ENCODE measurements at places on chromosomes 5 and 9.
A peak's percentile ranks its signal among the peaks of the same experiment; 100 is the strongest.

DNA sequence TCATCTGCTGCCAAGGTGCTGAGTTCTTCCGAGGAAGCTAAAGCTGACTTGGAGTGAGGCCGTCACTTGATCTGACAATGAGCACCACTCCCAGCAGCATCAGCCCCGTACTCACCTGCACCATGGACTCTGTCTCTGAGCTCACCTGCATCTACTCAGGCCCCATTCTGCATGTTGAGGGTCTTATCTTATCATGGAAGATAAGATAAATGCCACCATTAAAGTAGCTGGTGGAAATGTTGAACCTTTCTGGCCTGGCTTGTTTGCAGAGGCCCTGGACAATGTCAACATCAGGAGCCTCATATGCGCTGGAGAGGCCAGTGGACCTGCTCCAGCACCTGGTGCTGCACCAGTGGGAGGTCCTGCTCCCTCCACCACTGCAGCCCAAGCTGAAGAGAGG, 35.0 kb upstream of the HMGCS1 start:
- DNase-seq = no peak

- DNase-seq = no peak
Measured at GRCh38 chr5:174719793-174720611, 4.4 kb upstream of the MSX2 start.

DNA sequence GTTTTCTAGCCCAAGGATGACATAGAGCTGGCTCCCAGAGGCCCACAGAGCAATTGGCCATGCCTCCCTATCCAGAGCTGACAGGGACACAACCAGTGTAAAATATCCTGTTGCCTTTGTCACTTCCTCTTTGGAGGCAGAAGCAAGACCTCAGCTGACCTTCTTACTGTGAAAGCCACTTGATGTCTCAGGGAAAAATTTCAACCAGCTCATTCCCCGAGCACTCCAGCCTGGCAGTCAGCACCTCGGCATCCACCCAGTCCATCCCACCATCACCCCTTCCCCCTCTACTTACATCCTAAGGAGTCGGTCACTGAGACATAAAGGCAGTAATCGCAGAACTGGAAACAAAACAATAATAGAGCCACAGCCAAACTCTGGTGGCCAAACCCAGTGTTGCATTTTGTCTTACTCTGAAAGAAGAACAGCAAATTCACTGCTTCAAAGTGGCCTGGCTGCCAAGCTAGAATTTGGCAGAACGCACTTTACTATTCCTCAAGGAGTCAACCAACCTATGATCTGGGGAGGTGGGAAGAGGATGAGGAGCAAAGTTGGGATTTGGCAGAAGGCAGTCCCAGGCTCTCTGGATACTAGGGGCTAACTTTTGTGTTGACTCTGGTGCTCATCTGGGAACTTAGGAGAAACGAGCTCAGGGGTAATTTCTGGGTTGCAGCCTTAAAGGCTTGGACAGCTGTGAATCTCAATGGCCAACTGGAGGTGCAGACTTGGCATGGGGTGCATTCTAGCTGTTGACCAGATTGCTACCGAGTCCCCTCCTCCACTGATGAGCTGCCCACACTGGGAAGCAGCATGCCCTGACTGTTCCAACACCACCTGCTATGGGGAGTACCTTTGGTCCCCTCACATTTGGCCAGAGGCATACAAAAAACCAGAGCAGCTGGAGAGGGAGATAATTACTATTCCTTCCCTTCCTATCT, 13.6 kb downstream of the NIPAL4 start:
- no peak for DNase-seq

- no peak for DNase-seq
Measured at GRCh38 chr5:128596071-128596470, 58.0 kb upstream of the FBN2 start.

DNA sequence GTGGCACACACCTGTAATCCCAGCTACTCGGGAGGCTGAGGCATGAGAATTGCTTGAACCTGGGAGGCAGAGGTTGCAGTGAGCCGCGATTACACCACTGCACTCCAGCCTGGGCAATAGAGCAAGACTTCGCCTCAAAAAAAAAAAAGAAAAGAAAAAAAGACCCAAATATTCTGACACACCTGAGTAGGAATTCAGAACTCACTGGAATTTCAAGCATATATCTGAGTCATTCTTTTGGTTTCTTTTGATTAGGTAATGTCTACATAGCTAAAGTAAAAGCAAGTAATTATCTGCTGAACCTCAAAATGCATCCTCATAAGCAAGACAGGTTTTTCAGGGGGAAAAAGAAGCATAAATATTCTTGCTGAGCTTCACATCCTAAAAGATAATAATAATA, 35.9 kb downstream of the ANKRD31 start:
- no peak for DNase-seq

- no peak for DNase-seq
Measured at GRCh38 chr9:121725008-121725775, 73.8 kb downstream of the DAB2IP start.

DNA sequence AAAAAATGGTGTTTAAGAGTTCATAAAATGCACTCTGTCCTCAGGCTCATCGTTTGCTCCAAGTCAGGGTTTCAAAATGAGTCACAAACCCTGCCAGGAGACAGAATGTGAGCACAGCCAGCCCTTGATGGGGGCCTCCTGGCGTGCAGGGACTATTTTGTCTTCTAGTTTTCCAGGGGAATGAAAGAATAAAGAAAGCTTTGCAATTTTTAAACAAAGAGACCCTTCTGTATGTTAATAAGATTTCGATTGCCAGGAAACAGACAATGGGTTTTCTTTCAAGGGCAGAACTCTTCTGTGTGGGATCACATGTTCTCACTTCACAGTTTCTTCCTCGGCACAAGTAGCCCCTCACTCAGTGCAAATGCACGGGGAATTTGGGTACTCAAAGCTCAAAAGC, 121.4 kb upstream of the C6 start:
- no peak for DNase-seq

DNA sequence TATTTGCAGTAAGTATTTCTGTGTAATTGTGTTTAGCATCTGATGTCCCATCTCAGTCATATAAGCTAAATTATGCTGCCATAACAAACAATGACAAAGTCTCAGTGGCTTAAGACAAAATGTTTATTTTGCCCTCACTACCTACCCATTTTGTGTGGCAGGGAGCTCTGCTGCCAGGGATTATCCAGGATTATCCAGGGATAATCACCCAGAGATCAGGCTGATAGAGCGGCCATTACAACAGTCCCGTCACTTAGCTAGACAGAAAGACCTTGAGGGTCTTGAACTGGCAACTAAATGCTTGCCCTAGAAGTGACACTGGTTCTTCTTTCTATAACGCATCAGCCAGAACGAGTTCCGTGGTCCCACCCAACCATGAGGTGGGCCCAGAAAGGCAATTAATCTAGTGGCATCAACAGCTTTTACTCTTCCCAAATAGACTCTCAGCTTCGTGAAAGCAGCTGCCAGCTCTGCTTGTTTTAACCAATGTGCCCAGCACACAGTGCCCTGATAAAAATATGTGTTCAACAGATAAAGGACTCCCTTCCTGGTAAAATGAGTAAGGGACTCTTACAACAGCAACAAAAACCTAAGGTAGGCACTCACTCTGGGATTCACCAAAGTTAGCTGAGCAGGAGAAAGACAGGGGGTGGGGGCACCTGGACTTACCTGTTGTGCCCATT, 22.8 kb downstream of the CCDC69 start:
- no peak for DNase-seq

GRCh38 chr5:120538149-120538548, 74.0 kb downstream of the PRR16 start:
- no peak for DNase-seq

- DNase-seq = no peak
Measured at GRCh38 chr9:33765411-33765810, 29.9 kb upstream of the PRSS3 start.

DNA sequence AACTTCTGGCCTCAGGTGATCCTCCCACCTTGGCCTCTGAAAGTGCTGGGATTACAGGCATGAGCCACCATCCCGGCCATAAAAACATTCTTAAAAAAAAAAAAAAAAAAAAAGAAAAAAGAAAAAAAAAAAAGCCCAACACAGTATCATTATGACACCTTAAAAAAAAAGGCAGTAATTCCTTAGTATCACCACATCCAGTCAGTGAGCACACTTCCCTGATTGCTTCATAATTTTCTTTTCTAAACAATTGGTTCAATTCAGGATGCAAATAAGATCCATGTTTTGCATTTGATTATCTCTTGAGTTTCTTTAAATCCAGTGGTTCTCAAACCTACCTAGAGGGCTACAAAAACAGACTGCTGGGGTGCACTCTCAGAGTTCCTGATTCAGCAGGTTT, 182.5 kb downstream of the CDK5RAP2 start:
- DNase-seq = no peak

DNA sequence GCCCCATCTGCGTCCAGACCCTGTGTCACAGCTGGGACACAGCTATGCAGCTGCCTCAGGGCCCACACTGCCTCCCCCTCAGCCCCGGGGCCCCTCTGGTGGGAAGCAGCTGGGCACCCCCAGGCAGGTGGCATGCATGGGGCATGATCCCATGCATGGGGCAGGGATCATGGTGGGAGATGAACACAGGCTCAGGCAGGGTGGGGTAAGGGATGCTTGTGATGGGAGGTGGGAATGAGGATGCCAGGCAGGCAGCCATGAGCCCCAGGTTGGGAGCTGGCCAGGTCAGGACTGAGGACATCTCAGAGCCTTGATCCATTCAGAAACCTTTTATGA, 19.7 kb downstream of the EEIG1 start:
- DNase-seq = no peak

DNA sequence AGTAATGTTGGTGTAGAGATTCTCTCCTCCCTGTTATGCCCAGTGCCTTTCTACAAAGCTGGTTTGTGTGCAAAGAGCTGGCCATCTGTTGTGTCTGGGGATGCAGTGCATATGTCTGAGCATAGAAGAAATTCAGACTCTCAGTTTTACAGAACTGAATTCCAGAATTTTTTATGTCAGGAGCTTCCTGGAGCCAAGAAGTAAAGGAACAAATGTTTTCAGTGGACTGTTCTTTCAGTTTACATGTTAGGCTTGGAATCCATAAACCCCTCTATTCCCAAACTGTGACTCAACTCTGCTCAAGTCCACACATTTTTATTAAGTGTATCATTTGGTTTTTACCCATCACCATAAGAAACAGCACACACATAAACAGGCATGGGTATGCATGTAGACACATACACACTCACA, 366.0 kb downstream of the BRINP1 start:
- DNase-seq = no peak

DNA sequence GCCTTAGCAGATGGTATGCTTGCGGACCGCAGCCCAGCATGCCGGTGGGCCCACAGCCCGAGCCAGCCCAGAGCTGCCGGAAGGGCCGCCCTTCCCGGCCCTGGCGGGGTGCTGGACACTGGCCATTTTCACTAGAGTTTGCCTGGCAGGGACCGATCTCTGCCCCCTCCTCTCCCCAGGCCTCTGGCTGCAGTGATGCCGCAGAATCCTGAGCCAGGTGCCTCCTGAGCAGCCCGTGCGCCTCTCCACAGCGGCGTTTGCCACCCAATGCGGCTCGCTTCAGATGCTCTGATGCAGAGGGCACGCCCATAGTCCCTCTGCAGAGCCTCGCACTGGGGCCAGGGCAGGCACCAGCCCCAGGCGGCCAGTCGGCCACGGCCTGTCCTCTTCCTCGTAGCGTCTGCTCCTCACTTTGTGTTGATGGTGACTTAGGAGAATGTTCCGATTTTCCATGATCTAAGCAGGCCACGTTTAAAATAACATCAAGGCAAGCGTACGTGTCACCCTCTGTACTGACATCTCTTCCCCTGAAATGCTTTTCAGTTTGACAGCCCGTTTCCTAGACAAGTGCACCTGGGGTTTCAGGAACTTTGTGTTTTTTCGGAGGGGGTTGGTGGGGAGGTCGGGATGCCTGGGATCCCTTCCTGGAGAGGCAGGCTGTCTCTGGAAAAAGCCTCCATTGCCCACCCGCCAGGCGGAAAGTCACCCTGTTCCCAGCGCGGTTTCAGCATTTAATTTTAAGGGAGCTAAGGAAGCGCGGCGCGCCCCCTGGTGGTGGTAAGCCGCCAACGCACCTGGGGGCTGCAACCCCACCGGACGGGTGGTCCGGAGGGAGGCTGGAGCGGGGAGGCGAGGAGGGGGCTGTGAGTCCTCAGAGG, 29.8 kb upstream of the HMCN2 start:
- peak; percentile 65 for DNase-seq

- no peak for DNase-seq
Measured at GRCh38 chr5:11494340-11494739, 409.9 kb downstream of the CTNND2 start.

DNA sequence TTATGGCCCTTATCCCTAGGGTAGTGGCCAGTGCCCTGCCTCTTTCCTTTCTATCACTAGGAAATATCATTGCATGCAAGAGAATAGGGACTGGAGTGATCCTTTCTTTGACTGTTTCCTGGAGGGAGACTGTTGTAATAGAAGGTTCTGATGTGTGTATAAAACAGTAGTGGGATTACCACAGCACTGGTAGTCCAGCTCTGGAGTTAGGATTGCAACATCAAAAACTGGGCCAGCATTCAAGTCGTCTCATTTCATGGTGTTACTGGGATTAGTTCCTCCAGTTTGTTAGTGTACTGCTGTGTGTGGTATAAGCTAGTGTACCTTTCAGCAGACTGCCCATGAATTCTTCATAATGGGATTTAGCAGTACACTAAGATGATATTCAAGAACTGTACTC, 45.8 kb downstream of the KIAA1958 start:
- no peak for DNase-seq

DNA sequence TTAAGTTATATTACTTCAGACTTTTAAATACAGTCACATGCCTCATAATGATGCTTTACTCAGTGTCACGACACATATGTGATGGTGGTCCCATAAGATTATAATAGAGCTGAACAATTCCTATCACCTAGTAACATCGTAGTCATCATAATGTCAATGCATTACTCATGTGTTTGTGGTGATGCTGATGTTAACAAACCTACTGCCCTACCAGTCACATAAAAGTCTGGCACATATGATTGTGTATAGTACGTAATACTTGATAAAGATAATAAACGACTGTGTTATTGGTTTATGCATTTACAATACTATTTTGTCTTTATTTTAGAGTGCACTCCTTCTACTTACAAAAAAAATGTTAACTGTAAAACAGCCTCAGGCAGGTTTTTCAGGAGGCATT, 103.7 kb downstream of the PAM start:
- no peak for DNase-seq

DNA sequence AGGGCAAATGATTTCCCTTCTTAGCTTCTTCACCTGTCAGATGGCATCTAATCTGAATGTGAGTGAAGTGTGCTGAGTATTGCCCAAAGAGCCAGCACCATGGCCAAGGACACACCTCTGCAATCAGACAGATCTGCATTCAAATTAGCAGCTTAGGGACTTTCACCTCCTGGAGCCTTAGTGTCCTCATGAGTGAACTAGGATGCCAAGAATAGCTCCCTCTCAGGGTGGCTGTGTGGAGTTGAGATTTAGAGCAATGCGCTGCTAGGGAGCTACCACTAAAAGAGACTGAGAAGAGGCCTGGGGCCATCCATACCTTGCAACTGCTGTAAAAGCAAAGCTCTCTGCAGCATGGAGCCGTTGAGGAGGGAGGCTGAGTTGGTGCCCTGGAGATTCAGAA, 1.4 kb downstream of the CIZ1 start:
- no peak for DNase-seq

All from activated CD4-positive, alpha-beta T cell treated with anti-CD3 and anti-CD28 coated beads for 1 hour (primary cell).